Amniotic stem cell (primary cell): ENCODE measurements at places on chromosomes 4 and X.

GRCh38 chr4:8756816-8757215, 114.8 kb downstream of the HMX1 start:
- DNase-seq: no peak

DNA sequence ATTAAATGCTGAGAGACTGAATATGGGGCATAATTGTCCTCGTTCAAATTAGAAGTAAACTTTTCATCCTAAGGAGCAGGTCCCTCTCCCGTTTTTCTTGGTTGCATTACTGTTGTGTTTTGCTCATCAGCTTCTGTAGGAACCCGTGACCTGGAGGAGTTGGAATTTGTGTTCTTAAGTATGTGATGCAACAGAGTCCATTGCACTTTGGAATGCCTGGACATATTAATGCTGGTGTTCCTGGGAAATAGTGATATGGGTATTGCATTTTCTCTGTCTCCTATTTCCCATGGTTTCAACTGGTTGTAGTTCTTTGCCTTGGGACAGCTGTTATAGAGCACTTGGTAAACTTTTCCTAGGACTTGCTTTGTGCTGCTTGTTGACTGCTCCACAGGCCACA, 417.8 kb upstream of the LCORL start:
- DNase-seq: no peak

DNA sequence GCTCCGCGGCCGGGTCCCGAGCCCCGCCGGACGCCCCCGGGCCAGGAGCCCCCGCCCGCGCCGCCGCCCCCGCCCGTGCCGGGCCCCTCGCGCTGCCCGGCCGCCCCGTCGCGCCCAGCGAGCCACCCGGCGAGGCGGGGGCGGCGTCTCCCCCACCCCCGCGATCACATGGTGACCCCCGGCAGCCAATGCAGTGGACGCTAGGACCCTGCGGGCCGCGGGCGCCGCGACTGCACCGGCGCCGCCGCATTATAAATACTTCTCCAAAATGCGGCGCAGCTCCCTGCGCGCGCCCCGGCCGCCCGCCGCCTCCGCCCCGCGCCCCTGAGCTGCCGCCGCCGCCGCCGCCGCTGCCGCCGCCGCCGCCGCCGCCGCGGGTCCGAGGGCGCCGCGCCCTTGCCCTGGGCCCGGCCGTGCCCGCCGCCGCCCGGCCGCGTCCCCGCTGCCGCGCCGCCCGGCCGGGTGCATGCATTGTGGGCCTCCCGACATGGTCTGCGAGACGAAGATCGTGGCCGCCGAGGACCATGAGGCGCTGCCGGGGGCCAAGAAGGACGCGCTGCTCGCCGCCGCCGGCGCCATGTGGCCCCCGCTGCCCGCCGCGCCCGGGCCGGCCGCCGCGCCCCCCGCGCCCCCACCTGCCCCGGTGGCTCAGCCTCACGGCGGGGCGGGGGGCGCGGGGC, at the start of gene NAT8L:
TSS of gene NAT8L (plus strand) at position 282 of the 680 bp plus-strand sequence. CDS start at position 467, 185 bp downstream.
- no peak for DNase-seq

GRCh38 chr4:113311047-113311446, 261.6 kb downstream of the ANK2 start:
- no peak for DNase-seq

- no peak for DNase-seq
Measured at GRCh38 chr4:67593741-67594175, 35.2 kb downstream of the STAP1 start.

DNA sequence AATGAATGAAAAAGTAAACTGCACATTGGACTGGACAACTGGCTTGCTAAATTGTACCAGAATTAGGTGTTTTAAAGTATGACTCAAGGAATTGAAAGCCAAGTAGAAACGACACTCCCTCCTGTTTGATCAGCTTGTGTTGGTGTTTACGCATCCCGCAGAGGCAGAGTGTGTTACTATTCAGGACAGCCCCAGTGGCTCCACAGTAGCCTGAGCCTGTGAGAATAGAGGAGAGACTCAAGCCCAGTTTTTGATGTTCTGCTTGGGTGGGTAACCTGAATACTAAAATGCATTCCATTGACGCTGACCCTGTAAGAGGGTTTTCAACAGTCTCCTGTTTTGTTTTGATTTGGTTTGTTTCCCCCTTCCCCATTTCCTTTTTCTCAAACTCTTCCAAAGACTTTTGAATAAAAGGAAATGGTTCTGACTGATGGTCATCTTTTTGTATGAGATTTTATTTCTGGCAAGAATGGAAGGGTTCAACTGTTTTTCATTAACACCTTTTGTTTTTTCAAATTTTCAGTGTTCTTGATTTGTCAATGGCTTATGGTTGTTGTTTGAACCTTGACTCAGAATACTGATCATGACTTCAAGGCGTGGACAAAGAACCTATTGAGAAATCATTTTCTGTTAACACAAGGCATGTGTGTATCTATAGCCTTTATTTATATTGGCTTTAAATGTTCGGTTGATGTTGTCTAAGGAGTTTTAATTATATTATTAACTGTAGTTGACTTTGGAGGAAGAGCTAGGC, 10.2 kb downstream of the ADGRL3 start:
- no peak for DNase-seq

DNA sequence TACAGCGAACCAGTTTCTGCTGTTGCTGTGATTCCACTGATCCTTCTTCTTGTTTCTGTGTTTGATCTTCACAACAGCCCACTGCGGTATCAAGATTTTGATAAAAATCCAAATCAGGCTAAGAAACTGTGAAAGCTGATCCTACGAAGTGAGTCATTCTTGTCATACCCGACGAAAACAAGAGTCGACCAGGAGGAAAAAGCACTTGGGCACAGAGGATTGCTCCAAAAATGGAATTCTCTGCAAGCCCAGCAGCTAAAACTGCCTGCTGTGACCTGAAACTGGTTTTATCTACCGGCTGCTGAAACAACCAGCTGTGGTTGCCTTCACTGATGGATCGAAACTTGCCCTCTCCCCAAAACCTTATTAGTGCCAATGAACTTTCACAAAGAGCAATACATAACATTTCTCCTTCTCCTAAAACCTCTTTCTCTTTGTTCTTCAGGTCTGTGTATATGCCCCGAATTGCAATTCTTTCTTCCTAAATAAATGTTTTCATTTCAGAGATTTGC, 607.0 kb upstream of the PRKX start:
- DNase-seq: no peak

DNA sequence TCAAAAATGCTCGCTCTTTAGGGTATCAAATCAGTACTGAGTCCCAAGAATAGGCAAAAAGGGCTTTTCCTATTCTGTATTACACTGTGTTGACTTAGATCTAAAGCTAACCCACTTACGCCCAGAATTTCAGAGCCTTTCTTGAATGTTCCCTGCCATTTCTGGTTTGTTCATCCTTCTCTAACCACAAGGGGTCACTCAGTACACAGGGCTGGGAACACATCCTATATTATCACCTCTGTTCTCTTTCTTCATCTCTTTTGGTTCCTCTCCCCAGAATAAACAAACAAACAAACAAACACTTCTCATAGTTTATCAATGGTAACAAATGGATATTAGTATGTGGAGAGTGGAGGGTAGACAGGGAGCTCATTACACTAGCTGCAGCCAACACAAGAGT, 25.5 kb upstream of the MORC4 start:
- no peak for DNase-seq

DNA sequence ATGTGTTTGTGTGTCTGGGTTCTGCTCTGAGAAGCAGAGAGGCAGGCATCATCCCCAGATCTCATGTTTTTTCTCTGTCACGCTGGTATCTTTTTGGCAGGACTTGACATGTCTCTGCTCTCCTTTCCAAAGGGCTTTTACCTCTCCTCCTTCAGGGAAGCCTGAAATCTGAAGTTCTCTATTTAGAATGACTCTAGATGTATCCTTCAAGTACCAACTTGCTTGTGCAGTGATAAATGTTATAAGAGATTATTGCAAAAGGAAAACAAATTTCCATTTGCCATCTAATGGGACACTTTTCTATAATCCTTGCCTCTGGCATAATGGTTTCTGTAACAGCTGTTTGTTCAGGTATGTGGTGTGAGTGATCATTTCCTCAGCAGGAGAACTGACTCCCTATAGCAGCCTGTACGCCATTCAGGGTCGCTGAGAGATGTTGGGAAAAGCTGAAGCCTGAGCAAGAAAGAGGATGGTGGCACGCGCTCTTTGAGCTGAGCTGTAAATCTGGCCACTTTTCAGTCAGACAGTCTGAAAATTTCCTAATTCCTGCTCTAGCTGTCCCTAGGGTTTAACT, 72.5 kb downstream of the CNGA2 start:
- DNase-seq: no peak

GRCh38 chrX:133723930-133724329, 261.5 kb downstream of the GPC3 start:
- no peak for DNase-seq

- DNase-seq: no peak
Measured at GRCh38 chr4:188485906-188486305, 346.7 kb downstream of the TRIML1 start.

DNA sequence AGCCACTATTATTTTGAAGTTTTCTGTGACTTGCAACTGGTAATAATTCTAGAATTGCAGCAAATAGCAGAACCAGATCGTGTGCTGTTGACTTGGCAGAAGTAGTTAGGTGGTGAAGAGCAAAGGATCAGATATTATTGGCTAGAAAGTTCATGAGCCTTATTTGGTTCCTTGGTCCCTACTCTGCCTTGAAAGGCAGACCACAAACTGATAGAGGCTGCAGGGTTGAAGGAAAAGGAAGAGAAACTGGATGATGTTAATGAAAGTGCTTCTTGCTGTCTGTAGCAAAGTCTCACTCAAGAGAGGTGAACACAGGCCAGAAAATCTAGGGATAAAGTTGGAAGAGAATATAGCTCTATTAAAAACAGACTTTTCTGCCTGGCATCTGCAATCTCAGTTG, 41.2 kb upstream of the RNF150 start:
- DNase-seq: no peak

- DNase-seq: no peak
Measured at GRCh38 chrX:150870487-150871340, 27.8 kb downstream of the CD99L2 start.

DNA sequence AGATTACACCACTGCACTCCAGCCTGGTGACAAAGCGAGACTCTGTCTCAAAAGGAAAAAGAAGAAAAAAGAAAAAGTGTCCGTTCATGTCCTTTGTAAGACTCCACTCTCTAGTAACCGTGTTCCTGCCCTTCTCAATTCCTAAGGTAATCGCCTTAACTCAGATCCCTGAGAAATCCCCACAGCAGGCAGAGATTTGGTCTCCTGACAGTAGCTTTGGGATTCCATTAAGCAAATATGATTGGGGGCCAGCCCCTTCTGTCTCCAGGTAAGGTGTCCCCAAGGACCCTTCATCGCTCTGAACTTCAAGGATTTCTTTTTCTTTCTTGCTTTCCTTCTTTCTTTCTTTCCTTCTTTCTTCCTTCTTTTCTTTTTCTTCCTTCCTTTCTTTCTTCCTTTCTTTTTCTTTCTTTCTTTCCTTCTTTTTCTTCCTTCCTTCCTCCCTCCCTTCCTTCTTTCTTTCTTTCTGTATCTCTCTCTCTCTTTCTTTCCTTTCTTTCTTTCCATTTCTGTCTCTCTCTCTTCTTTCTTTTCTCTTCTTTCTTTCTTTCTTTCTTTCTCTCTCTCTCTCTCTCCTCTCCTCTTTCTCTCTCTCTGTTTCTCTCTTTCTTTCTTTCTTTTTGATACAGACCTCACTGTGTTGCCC, 2.1 kb upstream of the ASMT start:
- no peak for DNase-seq

DNA sequence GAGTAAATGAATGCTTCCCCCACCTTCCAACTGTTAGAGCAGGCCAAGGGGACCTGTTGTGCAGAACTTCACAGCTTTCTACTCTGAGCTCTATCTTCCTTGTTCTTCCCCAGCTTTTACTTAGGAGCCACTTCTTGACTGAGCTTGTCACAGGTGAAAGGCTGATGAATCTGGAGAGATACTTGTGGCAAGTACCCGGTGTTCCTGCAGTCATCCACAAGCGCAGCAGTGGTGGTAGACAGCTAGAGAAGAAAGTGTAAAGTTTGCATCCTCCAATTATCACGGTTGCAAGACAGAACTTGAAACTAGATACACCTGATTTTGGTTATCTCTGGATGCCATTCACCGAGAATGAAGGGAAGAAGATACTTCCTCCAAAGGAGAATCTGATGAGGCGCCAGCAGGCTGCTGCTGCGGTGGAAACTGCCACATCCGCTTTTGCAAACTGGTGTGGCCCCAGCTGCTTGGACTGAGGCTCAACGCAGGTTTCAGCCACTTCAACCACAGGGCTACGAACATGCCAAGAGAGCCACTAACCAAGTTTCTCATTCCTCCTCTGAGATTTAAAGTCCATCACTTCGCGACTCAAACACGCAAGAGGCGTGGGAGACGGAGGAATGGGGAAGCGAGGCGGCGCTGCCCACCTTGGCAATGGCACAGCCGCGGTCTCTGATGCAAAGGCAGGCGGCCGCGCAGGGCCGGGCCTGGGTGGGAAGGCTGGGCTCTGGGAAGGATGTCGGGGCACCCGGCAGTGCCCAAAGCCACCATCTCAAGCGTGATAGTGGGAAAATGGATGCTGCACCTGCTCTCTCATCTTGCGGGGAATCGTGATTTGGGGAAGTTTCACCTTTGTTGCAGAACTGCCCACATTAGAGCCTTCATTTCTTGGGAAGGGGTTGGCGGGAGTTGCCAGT, 1.3 kb upstream of the FHIP1A start:
- DNase-seq: no peak

DNA sequence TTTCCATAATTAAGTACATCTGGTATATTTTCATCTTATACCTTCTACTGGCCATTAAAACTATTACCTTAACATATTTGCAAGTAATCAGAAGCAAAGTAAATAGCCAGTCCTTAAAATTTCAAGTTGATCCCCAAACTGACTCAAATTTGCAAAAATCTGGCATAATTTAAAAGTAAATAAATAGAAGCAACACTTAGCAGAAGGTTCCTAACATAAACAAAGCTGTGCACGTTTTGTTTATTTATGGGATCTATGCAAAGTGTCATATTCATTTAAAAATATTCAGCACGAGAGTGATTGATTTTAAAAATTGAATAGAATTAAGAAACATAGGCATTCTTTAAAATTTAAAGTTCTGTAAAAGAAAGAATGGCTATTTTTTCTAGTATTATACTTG, 9.8 kb upstream of the CXXC4 start:
- no peak for DNase-seq
